ELF-1 (cell line): ENCODE measurements at places on chromosomes 3 and 15.
A peak's percentile ranks its signal among the peaks of the same experiment; 100 is the strongest.

- DNase-seq, result peak; percentile 93
These were observed 133.3 kb downstream of the TBC1D2B start for GRCh38 chr15:77944002-77944867.

DNA sequence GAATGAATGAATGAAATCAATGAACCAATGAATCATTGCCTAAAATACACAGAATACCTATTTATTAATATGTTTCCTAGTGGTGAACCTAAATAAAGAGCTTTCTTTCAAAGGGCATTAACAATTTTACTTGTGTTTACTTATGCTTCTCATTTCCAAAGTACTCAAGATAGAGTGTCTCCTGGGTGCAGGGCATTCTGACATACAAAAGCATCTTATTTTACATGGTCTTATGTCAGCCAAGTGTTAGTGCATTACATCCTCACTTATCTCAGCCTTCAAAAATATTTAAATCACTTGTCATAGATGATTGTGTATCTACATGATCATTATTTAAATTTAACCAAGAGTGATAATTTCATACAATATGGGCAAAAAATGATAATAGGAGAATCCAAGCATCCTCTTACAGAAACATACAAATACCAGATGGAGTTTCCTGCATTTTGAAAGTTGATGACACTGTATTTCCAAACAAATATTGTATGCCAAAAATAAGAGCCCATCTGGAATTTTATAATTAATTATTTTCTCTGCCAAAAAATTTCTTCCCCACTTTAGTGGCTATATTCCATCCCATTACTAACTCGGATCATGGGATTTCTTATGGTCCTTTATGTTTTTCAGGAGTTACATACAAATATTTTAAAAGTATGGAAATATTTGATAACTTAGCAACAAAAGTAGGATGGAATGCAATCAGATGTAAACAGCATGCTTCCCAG lies 279.0 kb downstream of the RBMS3 start:
- DNase-seq, result no peak

DNA sequence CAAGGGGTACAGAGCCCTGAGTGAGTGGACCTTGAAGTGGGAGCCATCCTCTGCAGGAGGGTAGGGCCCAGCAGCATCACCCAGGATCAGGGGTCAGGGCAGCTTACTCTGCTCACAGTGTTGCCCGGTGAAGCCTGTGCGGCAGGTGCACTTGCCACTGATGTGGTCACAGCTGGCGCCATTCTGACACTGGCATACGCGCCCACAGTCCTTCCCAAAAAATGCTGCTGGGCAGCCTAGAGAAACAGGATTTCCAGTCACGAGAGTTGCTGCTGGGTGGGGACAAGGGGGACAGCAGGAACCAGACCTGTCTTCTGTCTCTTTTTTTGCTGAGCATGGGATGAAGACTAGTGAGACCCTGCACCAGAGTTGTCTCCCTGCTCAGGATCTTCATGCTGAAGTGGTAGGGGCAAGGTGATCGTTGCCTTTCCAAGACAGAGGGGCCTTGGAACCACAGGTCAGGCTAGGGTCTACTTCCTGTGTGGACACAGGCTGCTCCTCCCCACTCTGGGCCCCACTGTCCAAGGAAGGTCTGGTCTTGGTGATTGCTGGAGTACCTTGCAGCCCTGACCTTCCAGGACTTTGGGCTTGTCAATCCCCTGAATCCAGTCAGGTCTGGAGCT lies 46.9 kb downstream of the RAB11A start:
- DNase-seq, result no peak

GRCh38 chr3:27340534-27340933 lies 28.6 kb downstream of the NEK10 start:
- no peak for DNase-seq
